D721Med (cell line): ENCODE measurements at places on chromosomes 3 and 15.
A peak's percentile ranks its signal among the peaks of the same experiment; 100 is the strongest.

DNA sequence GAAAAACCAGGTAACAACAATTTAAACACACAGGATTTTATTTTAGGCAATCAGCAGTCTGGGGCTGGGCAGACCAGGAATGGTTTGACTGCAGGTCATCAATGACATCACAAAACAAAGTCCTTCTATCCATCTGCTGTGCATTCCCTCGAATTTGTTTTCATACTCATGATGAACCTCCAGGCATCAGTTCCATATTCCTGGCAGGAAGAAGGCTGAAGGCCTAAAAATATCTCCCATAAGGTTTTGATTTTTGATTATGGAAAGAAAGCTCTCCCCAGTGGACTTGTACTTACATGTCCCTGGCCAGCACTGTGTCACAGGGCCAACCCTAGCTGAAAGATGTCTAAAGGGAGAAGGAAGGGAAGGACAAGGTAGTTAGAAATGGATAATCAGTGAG, 107.4 kb downstream of the PEAK1 start:
- DNase-seq, result no peak

DNA sequence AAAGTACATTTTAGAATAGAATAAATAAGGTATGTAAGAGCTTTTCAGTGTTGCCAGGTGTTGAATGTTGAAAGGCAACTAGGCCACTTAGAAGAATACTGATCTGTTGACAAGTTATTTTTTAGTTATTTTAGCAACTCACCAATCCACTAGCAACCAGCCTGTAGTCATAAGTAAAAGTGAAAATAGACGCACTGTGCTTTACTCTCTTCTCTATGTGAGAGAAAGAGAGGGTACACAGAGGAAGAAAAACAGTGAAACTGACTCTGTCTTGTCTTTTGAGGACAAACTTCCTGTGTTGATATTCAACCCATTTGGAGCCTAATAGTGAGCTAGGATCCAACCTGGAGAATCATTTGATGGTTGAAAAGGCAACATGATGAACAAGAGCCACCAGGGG, 327.1 kb upstream of the GOLIM4 start:
- DNase-seq, result no peak

DNA sequence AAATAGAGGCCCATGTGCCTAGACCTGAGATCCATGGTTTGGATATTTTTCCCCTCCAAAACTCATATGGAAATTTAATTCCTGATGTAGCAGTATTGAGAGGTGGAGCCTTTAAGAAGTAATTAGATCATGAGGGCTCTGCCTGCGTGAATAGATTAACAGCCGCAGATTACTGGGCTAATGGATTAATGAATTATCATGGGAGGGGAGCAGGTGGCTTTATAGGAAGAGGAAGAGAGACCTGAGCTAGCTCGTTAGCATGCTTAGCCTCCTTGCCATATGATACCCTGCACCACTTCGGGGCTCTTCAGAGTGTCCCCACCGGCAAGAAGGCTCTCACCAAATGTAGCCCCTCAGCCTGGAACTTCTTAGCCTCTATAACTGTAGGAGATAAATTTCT, 15.8 kb downstream of the ARHGEF26 start:
- DNase-seq, result no peak

DNA sequence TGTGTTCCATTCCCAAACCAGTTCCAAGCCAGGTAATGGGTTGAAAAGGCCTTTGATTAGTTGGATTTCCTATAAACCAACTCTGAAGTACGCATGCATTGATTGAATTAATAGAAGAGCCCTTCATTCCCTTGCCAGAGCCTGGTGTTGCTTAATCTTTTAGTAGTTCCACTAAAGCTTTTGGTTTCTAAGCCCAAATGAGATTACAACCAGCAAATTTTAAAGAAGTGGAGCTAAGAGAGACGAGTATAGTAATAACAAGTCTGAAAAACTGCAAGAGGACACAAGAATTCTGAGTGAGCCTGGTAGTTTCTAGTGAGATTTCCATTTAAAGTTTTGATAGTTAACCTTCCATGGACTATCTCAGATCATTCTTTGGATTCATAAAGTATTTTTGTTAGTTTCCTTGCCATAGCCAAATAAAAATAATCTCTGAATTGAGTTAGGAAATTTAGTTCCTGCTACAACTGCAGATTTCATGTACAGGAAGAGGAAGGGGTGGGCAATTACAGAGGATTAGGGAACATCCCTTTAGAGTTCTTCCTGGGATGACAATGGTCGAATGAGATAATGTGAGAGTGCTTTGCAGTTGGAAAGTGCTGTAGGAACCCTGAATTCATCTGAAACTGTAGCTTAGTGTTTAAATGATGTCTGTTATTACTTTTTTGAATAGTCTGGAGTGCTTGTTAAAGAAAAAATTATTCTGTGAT, 136.8 kb downstream of the FNDC3B start:
- DNase-seq, result no peak

GRCh38 chr3:7536510-7536909, 675.6 kb downstream of the GRM7 start:
- no peak for DNase-seq

- DNase-seq, result no peak
Measured at GRCh38 chr3:71120012-71120411, 463.5 kb downstream of the FOXP1 start.

GRCh38 chr3:2655229-2655701, 454.9 kb downstream of the IL5RA start:
- no peak for DNase-seq

- DNase-seq, result no peak
Measured at GRCh38 chr3:111282024-111282423, 210.4 kb downstream of the NECTIN3 start.

- DNase-seq, result peak; percentile 52
Measured at GRCh38 chr3:37779289-37780152, 82.2 kb upstream of the CTDSPL start.

DNA sequence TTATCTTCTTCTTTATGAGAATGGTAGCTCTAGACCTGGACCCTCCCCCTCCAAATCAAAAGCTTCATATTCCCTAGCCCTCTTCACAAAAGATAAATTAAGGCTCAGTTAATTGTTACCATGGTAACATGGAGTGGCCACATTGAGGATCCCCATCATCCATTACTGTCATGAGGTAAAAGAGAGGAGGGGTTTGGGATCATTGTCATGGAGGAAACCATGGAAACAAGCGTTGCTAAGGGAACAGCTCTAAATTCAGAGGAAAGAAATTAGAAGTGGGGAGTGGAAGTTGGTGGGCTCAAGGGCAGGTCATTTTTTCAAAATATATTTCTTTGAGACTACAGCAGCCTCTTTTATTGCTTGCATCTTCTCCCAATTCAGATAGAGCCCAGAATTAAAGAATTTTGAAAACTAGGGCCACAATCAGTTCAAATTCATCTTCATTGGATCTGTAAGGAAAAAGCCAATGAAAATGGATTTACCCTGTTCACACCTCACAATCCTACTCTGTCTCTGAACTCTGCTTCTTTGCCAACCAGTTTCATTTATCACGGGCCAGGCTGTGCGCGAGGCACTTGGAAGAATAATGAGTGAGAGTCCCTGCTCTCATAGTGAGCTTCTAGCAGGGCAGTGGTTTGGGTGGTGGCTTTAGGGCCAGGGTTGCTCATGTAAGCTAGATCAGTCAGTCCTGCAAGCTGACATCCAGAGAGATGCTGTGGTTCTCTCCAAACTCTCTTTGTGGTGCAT, 11.6 kb upstream of the AEN start:
- DNase-seq, result no peak
